ENCODE measurements at places on chromosomes 1 and 21.

DNA sequence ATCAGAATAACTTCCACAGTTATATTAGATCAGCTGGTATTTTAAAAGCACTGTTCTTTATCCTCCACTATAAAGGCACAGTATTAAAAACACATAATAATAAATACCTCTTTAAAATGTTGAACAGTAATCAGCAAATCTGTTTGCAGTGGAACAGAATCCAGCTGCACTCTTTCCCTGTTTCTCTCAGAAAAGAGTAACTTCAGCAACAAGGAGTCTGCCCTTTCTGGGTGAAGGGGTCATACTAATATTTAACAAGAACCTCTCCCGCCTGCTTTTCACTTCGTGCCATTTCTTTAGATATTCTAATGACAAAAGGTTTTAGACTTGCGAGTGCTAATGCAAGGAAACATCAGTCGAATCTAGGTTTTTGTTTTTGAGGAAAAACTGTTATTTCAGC is 194.2 kb upstream of the FMN2 start:
- no peak for DNase-seq

GRCh38 chr1:101239095-101240040 is 2.5 kb downstream of the S1PR1 start:
- peak; percentile 74 for DNase-seq

DNA sequence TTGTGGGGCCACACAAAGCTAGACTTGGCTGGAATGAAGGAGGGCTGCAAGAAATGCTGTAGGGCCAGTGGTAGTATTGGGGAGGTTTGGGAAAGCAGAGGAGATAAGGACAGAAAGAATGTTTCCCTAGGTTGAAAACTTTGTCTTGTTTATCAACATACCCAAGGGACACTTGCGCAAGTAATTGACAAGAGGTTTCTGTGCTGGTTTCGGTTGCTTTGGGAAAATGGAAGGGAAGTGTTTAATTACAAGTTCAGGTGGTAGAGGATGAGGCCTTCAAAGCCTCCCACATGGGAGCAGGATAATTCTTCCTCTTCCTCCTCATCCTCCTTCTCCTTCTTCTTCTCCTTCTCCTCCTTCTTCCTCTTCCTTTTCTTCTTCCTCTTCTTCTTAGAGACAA is 182.1 kb upstream of the LMO4 start:
- no peak for DNase-seq

DNA sequence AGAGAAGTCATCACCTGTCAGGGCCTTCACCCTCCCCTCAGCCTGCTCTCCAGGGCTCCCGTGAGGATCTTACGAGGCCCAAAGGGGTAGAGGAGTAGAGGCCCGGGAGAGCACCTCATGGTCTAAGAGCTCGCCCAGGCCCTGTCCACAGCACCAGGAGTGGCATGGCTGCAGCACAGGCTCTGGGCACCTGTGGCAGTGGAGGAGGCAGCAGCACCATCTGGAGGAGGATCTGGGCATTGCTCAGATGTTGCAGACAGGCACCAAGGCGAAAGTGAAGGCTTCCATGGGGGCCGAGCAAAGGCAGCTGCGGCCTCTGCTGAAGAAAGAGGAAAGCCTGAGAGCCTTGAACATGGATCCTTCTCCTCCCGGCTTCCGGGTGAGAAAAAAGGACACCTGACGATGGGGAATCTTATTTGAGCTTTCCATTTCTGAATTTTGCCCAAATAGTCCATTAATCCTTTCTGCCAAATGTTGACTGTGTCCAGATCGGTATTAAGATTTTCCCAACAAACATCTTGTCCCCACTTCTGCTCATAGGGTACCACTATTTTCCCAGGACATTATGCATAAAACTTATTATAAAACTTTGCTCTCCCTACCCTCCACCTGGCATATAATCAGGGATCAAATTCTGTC is 604.7 kb downstream of the PTPRC start:
- DNase-seq = peak; percentile 64

GRCh38 chr1:69523461-69523860 is 44.3 kb upstream of the LRRC7 start:
- no peak for DNase-seq

GRCh38 chr1:226371027-226371694 is 36.7 kb downstream of the PARP1 start:
- no peak for DNase-seq

DNA sequence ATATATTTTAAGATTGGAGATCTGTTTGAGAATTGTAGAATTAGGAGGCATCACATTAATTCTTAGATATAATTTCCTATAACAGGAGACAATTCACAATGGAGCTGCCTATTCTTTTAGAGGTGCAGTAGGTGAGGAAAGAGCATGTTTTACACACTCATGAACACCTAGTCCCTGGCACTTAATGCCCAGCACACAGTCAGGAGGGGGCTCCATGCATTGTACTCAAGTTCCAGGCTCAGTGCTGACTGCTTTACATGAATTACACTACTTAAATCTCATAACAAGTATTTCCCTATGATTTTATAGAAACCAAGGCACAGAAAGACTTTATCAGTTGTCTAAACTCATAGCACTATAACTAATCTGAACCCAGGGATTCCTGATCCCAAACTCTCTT is 360 bp upstream of the GBP3 start:
- no peak for DNase-seq

DNA sequence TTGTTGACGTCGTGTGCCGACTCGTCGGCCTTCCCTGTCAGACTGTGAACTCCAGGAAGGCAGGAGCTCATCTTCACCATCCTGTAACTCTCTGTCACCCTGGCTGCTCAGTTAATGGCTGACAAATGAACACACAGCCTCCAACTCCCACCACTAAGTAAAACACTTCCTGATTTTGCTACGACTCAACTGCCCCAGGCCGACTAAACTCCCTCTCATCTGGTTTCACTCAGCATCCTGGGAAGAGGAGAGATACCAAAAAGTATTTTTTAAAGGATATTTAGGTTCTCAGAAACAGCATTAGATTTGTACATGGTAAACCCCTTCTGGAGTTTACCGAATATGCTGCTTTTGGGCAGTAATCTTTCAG is 18.2 kb upstream of the LHX4 start:
- DNase-seq = no peak

- no peak for DNase-seq
These were observed 28.8 kb upstream of the CSF1 start for GRCh38 chr1:109881906-109882287.

GRCh38 chr21:34913811-34914210 is 135.3 kb downstream of the RUNX1 start:
- no peak for DNase-seq

GRCh38 chr21:16873176-16873575 is 639.7 kb upstream of the CXADR start:
- DNase-seq = no peak

DNA sequence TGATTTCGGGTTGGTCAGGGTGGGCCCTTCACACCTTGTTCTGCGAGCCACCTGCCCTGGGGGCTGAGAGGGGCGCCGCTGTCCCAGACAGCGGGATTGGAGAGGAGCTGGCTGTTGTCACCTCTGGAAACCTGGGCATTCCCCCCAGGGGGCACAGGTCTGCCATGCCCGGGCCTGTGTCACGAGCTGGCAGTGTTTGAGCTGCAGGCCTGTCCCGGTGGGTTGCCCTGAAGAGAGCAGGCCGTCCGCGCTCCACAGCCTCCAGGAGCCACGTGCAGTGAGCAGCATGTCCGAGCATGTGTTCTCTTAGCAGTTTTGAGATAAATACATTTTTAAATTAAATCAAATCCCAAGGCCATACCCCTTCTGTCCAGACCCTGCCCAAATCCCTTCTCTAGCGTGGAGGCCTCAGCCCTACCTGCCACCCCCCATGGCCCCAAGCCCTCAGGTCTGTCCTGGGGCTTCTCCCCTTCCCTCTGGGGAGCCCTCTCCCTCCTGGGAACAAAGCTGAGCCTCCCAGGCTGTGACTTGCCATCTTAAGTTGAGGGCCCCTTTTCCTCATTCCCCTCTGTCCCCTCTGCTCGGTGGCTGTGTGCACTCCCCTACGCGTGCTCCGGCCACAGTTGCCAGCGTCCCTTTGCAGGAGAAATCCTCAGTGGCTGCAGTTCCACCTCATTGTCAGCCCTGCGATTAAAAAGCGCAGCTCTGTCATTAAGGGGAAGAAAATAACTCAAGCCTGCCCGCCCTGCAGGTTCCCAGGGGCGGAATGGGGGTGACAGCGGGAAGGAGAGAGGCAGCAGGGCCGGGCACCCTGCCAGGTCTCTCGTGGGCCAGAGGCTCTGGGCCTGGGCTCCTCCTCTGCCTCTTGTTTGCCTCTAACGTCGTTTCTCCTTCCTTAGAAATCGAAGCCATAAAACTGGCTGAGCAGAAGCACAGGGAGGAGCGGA is 26.6 kb downstream of the SLX9 start:
- DNase-seq = peak; percentile 27

DNA sequence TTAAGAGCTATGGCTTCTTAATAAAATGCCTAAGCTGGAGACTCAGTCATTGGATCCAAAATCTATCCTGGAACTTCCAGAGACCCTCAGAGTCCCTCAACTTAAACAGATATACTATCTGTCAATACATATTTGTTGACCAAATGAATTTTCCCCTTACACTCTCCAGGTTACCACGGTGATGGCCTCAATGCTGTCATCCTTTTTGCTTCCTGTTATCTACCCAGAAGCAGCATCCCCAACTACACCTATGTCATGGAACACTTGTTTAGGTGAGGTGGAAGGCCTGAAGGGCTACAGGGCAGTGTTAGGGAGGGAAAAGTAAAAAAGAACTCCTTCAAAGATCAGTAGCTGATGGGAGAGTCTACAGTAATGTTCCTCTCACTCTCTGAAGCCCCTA is 4.4 kb upstream of the C1orf56 start:
- no peak for DNase-seq

- no peak for DNase-seq
These were observed 19.6 kb upstream of the PIK3R3 start for GRCh38 chr1:46152016-46152415.

GRCh38 chr21:42820616-42821465 is 58.5 kb downstream of the WDR4 start:
- DNase-seq = no peak

DNA sequence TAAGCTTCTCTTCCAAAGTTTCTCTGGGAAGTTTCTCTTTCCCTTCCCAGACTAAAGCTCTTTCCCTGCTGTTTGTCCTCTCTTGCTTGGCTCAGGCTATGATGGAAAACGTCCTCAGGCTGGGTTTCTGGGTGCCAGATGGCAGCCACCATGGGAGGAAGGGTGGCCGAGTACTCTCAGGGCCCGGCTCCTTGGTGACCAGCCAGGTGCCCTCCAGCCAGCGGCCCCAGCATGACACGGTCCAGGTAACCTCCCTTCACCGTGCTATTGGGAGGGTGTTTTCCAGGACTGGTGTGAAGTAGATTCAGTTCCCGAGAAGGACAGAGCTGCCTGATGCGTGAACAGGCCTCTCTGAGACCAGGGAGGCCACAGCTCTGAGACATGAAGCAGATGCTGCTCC is 60.3 kb downstream of the KIF26B start:
- no peak for DNase-seq

DNA sequence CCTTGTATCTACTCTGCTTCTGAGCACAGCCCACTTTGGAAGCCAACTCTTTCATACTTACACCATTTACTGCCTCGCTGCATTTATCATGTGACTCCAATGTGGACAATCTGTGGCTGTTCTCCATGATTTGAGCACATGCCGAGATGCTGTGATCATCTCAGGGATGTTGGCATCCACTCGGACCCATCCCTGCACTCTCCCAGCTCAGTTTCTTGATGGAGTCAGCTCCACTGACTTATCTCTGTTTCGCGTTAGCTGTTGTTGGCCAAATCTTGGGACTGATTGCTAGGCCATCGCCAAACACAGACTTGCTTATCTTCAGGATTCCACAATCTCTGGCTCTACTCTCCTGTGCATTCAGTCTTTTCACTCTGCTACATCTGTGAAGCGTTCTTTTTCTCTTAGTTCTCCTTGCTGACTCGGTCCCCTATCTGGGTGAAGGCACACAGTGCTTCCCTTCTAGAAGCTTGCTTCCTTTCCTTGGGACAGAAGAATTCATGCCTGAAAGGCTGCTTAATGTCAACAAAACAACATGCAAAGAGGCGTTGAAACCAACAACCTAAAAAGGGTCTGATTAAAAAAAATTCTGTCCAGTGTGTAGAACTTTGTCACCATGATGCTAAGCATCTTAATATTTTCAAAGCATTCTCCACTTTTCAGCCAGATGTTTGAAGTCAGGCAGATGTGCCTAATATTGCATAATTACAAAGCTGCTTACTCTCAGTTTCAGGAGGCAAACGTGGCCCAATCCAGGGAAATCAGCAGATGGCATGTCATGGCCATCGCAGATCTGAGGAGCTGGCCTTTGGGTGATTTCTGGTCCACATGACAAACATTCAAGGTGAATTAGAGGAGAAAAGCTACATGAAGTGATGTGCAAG is 120.7 kb downstream of the NGF start:
- no peak for DNase-seq

GRCh38 chr1:234065794-234066447 is 161.4 kb downstream of the SLC35F3 start:
- peak; percentile 45 for DNase-seq

DNA sequence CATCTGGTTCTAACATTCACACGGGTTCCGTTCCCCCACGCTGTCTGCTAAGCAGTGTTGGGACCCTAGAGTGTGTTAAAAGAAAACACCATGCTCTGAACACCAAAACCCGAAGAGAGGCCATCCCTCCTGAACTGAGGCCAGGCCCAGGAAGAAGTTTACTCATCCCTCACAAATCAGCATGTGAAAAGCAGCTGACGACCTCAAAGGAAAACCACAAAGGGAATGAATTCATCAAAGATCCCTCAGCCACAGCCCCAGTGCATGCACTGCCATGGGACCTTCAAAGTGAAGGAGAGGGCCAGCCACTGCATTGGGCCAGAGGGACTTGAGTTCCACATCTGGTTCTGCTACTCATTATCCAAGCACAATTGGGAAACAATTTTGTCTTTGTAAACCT is 7.0 kb upstream of the PSEN2 start:
- DNase-seq = no peak

- no peak for DNase-seq
These were observed 30.2 kb downstream of the TRAF5 start for GRCh38 chr1:211356723-211357407.

DNA sequence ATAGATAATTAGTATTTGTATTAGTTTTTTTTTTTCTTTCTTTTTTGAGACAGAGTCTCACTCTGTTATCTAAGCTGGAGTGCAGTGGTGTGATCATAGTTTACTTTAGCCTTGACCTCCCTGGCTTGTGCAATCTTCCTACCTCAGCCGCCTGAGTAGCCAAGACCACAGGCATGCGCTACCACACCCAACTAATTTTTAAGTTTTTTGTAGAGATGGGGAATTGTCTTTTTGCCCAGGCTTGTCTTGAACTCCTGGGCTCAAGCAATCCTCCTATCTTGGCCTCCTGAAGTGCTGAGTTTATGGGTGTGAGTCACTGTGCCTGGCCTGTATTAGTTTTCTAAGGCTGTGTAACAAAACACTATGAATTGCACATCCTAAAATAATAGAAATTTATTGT is 58.3 kb downstream of the MSH4 start:
- no peak for DNase-seq

DNA sequence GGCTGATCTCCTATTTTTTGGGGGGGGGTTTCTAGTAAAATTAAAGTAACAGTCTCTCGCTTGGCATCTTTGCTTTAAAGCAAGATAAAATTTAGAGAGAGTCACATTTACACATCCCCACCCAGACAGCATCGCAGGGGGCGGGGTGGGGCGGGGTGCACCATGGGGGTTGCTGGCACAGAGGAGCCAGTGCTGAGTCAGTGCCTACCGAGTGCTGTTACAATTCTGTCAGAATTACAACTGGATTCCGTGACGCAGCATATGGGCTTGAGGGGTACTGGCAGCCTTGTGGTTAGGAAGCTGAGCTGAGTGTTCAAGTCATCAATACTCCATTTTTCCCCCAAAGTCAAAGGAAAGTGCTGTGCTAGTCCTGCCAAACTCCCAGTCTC is 175.9 kb downstream of the PRDM16 start:
- DNase-seq = no peak

GRCh38 chr1:29964718-29965533 is 728.6 kb downstream of the PTPRU start:
- DNase-seq = no peak

Data from CD4-positive, alpha-beta memory T cell (primary cell).